ENCODE measurements at places on chromosomes 1 and 21.

- no peak for DNase-seq
Measured at GRCh38 chr1:24536391-24536840, 19.5 kb upstream of the NCMAP start.

DNA sequence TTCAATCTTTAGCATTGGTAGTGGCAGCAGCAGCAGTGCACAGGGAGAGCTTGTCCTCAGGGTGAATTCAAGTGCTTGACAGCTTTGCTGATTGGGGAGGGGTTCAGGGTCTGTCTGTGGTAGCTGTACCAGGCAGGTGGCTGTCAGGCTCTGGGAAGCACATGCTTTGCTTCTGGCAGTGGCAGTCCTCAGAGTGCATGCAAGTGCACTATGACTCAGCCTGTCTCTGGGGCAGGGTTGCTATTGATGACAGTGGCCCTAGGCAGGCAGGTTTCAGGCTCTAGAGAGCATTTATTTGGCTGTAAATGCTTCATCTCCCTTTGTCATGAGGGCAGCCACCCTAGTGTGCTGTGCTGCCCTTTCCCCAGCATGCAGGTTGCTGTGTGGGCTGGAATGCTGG lies 251.9 kb upstream of the LRRC7 start:
- no peak for DNase-seq

GRCh38 chr1:235952950-235953615 lies 86.4 kb upstream of the LYST start:
- no peak for DNase-seq

DNA sequence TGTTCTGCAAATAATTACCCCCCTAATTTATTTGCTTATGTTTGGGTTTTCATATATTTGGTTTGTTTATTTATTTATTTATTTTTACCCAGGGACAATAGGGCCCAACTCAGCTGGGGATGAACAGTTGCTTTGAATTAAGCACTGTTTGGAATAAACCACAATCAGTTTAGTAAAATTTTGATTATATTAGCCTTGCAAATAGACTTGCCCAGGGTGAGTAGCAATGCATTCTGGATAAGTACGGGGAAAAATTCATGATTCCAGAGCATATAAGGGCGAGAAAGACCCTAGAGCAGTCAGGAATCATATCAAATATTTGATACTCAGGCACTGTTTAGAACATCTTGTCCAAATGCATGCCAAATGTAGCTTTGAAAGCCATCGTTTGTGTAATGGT lies 242.7 kb downstream of the OMA1 start:
- no peak for DNase-seq

DNA sequence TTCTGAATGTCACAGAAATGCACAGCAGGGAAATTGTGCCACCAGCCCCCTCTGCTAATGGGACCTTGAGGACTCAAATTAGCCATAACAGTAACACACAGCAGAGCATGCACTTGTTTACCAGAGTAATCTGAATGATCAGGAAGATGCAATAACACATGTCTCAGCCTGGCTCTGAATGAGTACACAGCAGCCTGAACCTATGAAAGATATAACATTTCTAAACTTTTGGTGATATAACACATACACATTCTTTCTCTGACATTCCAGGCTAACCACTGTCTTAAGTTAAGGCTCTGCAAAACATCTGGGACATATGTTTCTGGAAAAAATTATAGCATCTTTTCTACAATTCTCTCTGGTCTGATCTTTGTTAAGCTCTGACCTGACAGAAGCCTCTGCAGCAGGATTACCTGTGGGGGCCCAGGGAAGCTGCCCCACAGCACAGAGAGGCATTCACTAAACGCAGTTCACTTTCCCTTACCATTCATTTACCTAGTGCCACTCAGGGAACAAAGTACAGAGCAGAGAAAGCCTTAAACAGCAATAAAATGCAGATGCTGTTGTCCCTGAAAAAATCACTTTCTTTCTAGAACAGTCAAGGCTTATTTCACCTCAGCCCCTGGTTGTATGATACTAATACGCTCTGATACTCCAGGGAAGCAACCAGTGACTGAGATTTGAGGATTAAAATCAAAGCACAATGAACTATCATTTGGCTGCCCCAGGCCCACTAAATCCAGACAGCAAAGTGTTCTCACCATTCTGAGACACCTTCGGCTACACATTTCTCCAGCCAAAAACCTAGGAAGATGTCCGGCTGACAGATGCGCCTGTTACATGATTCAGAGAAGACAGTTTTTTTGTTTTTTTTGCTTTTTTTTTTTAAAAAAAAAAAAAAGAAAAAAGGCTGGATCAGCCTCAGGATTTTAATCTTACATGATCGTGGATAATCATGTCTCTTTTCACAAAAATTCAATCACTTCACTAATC lies 54.0 kb upstream of the CNN3 start:
- no peak for DNase-seq

DNA sequence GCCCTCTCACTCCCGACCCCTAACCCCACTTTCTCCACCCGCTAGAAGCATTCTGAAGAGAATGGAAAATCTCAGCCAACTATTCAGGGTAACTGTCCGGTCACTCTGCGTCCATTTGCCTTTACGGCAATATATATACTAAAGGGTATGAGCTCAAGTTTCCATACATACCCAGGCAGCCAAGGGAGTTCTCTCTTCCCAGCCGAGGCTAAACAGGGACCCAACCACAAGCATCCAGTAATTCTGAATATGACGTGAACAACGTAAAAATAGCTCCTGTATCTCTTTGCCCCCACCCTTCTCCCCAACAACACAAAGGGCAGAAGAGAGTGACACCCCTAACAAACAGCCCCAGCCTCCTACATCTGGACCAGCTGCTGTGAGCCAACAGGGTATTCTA lies 67.7 kb downstream of the SSBP3 start:
- no peak for DNase-seq

- DNase-seq, result peak; percentile 8
Measured at GRCh38 chr1:93275634-93276295, 69.9 kb upstream of the DR1 start.

DNA sequence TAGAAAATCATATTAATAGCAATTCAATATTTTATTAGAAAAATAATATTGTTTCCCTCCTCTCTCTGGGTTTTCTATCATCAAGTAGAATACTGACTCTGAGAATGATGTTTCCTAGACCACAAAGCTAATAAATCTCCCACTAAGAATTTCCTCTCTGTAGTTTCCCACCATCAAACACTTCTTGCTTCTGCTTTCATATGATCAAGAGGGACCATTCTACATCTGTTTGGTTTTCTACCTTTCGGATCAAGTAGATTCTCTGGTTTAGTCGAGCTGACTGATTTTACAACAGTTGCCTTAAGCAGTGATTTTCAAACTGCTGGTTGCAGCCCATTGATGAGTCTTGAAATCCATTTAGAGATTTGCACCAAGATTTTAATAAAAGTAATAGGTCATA lies 240.2 kb upstream of the PTBP2 start:
- no peak for DNase-seq

DNA sequence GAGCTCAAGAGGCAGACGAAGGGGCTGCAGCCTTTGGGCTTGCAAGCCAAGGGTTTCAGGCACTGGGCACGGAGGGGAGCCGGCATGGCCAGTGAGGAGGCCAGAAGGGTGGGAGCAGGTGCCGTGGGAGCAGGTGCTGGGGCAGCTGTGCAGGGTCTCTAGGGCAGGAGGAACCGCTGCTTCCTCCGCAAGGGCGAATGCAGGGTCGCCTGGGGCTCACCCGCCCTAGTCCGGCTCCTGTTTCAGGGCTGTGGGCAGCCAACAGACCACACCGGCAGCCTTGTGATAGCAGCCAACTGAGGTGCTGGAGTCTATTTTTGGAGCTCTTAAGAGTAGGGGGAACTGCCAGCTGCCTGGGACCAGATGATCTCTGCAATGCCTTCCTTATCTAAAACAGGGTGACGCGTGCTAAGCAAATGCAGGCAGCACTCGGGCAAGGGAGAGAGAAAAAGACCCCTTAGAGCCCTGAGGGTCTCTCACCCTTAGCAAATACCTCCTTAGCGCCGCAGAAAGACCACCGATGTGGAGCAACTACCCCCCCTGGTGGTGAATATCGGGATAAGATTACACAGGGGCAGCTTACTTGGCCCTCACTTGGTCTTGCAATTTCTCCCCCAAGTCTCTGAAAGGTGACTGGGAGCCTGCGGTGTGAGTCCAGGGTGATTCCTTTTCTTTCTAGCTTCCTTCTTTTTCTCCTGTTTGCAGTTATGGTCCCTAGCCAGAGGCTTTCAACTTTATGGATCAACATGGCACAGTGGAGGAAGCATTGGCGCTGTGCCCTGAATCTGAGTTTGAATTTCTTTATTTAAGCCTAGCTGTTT lies 20.7 kb upstream of the MAPKAPK2 start:
- peak; percentile 90 for DNase-seq

DNA sequence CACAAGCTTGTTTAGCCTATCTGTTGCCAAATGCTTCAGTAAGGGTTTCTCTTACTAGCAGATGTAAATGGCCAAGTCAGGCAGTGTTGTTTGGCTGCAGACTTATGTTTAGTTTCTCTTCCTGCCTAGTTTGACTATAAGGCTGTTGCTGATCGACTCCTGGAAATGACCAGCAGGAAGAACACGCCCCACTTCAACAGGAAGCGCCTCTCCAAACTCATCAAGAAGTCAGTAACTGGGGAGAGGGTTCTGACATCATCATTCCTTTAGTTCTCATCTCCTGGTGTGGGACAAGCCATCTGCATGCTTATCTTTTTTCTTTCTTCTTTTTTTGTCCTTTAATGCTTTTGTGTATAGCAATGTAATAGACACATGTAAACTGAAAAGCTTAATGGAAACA lies 25.1 kb downstream of the RRP1B start:
- DNase-seq, result no peak

- DNase-seq, result no peak
Measured at GRCh38 chr21:20943561-20943997, 54.6 kb upstream of the NCAM2 start.

DNA sequence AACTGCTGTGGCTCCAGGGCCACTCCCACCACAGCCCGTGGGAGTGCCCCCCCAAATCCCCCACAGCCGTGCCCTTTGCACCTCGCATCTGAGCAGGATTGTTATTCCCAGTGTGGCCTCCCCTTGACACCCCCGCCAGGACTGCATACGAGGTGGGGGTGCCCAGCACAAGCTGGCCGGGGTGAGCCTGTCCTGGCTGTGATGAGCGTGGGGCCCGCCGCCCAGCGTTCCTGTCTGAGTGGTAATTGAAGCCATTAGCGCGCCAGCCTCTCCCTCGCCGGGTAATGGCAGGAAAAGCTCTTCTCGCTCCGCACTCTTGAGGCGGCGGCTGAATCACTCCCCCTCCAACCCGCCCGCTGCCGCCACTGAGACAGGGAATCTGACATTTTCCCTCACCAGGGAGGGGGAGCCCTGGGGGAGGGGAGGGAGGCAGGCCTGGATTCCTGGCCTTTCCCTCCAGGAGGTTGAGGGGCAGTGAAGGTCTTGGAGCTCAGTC lies 27.7 kb downstream of the PTPRF start:
- DNase-seq, result peak; percentile 78

DNA sequence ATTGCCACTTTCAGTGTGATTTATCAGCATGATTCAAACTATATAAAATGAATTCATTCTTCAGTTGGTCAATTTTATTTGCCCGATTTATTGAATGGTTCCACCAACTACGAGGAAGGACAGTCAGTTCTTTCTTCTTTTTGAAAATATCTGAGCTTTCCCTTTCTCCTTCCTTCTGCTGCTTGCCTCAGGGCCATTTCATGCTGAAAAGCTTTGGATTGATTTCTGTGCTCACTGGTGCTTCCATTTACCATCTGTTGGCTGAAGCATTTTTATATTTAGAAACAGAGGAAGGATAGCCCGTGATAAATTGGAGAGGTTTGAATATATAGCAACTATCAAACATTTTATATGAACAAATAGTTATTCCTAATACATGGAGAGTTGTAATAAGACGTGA lies 68.9 kb upstream of the ADAMTS5 start:
- DNase-seq, result no peak

- DNase-seq, result peak; percentile 55
Measured at GRCh38 chr1:2632561-2633361, at the start of gene MMEL1. MMEL1 (minus strand) TSS chr1:2633016; CDS start chr1:2629484, 3,532 bp downstream.

DNA sequence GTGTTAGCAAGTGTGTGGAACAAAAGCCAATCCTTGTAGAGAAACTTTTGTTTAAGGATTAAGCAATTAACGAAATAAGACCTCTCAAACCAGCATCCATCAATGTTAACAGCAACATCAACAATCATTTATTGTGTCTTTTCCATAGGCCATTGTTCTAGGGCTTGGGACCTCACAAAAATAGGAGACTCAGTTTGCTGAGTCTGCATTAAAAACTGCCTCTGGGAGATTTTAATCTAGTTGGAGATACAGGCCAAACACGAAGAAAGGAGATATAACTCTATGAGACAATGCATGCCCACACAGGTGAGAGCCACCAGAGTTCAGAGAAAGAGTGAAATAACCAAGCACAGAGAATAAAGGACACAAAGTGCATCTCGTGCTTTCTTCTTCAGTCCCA lies 14.4 kb upstream of the SELP start:
- DNase-seq, result no peak

- DNase-seq, result no peak
Measured at GRCh38 chr1:219414250-219414649, 198.7 kb downstream of the ZC3H11B start.

GRCh38 chr1:37250371-37250770 lies 216.1 kb upstream of the GRIK3 start:
- DNase-seq, result no peak

- no peak for DNase-seq
Measured at GRCh38 chr21:43305811-43306311, 121.1 kb downstream of the SIK1 start.

DNA sequence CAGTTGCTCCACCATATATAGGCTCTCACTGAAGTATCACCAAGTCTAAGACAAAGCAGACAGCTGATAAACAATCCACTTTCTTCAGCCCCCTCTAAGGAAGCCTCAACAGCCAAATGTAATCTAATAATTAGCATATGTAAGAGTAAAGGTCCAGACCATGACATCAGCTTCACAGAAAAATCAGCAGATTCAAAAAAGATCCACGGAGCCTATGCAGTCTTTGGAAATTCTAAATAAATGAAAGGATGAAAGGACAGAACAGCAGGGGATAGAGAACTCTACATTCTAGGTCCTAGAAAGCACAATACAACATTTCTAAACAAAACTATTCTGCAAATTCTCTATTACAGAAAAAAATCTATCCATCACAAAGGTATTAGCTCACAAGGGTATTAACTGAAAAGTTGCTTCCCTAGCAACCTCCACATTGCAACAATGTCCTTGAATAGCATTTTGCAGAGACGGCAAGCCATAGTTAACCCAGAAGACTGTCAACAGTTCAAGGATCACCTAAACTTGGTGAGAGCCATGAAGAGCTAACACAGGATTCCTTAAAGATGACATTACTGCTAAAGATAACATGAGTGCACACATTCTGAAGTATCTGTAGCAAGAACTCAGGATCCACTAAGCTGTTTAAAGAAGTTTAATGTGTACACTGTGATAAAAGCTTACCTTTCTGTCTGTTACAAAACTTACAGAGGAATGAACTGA lies 74.3 kb downstream of the SIPA1L2 start:
- DNase-seq, result no peak

DNA sequence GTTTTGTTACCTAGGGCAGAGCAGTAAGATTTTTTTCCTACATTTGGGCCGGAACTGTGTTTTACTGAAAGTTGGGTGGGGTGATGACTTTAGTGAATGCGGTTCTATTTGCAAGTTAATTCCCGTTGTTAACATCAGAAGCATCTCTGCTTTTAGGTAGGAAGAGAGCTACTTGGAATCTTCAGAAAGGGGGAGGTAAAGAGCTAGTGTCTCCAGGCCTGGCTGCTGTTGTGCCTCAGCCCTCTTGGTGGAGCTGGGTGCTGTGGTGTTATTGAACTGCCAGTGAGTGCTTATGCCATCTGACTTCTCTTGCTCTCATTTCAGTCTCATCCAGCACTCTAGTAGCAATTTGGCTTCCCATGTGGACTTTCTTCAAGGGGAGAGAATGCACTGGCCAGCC lies 3.4 kb downstream of the KDM4A start:
- DNase-seq, result peak; percentile 92
